ENCODE measurements at places on chromosomes 11 and 22.

DNA sequence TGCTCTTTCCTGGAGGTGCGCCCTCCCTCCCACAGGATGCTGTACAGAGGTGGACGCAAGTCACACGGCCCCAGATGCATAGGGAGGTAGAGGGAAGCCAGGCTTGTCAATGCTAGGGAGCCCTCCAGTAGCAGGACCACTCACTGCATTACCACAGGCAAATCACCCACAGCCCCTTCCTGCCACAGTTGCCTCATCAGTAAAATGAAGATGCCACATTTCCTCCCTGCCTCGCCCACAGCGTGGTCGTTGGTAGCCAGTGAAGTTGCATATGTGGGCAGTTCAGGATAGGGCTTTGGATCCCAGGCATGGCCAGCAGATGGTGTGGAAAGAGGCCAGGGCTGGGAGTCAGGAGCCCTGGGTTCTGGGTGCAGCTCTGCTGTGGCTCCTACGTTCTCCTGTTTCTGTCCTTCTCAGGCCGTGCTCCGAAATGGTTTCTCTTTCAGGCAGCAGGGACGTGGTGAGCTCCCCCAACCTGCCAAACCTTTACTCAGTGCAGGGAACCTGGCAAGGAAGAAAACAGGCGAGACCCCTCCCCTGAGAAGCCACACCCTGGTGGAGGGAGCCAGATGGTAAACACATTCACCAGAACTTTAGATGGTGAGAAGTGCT lies 22.6 kb downstream of the DAGLA start:
- no peak for DNase-seq

DNA sequence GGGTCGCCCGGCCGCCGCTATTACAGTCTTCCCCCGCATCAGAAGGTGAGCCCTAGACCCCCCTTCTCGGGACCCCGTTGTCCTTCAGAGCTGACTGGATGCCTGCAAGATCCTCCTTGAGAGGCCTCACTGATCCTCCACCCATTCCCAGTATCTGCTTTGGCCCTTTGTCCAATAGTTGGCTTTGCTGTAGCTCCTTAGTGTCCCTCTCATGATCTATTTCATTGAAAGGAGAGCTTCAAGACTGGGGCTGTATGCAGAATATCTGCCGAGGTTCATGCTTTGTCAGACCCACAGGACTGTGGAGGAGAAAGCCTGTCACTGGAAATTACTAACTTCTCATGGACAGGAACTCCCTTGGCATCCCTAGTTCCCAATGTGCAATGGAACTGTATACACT lies 499 bp downstream of the DLAT start:
- DNase-seq = no peak

DNA sequence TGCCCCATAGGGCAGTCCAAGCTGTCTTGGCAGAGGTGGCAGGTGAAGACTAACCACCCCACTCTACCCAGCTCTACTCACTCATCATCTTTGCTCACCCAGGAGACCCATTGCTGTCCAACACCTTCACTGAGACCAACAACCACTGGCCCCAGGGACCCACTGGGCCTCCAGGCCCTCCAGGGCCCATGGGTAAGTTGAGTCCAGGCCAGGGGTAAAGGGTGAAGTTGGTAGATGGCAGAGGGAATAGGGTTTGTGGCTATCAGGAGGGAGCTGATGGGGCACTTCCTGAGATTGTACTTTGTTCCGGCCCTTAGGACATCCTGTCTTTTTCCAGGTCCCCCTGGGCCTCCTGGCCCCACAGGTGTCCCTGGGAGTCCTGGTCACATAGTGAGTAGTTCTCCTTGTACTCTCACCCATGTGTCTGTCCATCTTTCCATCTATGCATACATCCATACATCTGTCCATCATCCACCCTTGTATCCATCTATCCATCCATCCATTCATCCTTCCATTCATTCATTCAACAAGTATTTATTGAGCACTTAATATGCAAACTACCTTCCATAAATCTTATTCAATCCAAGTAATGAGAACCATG lies 27.7 kb downstream of the EMID1 start:
- no peak for DNase-seq

GRCh38 chr11:107592231-107592590 lies 1.3 kb downstream of the ELMOD1 start:
- DNase-seq = no peak
